Large intestine (tissue), 12 donors: ENCODE measurements at places on chromosomes 2 and 18.

- DNase-seq: no peak
- no peaks in the 10 kb centered on the region for H3K36me3 ChIP-seq
- no peak overlapping the region for H3K27ac ChIP-seq
- H3K4me3 ChIP-seq: no peak overlapping the region
- H3K27me3 ChIP-seq: no peaks in the 10 kb centered on the region
- peaks cover 23% of the 10 kb centered on the region for H3K4me1 ChIP-seq
Observed at GRCh38 chr2:134141598-134142340, 112.1 kb upstream of the MGAT5 start.

- peak; percentile 57 for DNase-seq
- H3K27ac ChIP-seq: peak overlapping the region; percentile 91
- no peaks in the 10 kb centered on the region for H3K27me3 ChIP-seq
- H3K36me3 ChIP-seq: no peaks in the 10 kb centered on the region
Observed at GRCh38 chr2:95392730-95393455, 9.6 kb upstream of the FAHD2A start.

DNA sequence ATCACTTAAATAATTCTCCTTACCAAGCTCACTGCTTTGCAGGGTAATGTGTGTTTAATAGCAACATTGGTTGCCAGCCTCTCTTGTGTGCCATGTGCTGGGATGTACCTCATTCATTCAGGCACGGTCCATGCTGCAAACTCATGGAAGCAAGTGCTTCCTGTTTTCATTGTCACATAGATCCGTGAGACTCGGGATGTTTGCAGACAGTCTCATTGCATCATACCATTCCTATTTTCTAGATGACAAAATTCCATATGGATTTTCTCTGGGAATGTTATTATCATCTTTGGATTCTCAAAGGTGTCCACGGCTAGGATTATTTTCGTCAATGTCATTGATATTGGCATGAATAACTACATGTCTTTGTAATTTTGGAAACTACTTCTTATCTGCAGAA lies 60.0 kb upstream of the HDAC4 start:
- H3K4me1 ChIP-seq: peaks cover 29% of the 10 kb centered on the region
- H3K36me3 ChIP-seq: no peaks in the 10 kb centered on the region
- H3K27me3 ChIP-seq: no peaks in the 10 kb centered on the region
- no peak overlapping the region for H3K27ac ChIP-seq

DNA sequence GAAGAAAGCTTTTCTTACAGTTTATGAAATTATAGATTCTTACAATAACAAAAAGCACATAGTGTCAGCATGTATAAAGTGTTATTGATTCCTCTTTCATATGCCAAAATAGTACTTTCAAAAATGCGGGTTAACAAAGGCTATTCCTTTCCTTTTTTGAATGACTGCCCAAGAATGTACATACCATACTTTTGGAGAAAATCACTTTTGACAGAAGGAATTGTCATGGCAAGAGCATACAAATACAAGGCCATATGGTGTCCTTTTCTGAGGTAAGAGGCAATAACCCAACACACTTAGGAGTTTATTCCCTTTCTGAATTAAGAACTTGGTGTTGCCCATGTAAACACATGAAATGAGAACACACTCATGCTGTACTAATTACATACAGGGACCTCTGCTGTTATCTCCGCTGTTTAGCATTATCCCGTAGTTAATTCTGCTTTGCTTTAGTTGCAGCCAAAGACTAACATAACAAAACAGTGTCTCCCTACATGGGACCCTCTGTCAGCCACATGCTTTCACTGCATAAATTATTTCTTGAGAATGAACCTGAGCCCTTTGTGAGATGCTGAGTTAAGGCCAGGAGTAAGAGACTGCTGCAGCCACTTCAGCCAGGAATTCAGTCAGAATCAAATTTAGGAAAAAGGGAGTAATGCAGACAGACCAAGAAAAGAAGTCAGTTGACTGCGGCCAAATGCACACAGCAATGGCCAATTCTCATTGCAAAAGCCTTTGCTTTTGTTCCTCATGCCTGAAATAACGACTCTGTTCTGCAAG lies 67.0 kb downstream of the CDH2 start:
- no peak overlapping the region for H3K4me3 ChIP-seq
- peaks cover 10% of the 10 kb centered on the region for H3K4me1 ChIP-seq
- H3K27ac ChIP-seq: no peak overlapping the region
- no peaks in the 10 kb centered on the region for H3K27me3 ChIP-seq
- no peak for DNase-seq

GRCh38 chr2:59196491-59196890 lies 955.4 kb upstream of the FANCL start:
- no peak for DNase-seq
- no peak overlapping the region for H3K4me3 ChIP-seq
- no peaks in the 10 kb centered on the region for H3K27me3 ChIP-seq
- H3K27ac ChIP-seq: no peak overlapping the region
- H3K4me1 ChIP-seq: no peaks in the 10 kb centered on the region
- H3K36me3 ChIP-seq: no peaks in the 10 kb centered on the region

DNA sequence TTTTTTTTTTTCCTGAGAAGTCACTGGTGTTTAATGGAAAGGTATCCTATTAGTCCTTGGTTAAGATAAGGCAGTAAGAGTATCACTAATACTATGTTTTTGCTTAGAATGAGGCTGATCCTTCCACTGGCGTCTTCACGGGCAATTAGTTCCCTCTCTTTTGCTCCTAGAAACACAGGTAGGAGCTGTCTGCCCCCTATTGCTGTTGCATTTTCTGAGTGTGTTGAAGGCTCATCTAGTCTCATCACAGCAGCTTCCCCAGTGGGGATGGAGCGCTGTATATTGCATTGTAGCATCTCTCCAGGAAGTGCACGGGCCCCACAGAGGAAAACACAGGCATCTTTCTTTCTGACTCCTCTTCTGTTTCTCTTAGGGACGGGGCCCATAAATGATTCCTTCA lies 145.0 kb downstream of the NAPG start:
- no peak for DNase-seq
- H3K36me3 ChIP-seq: peaks cover 12% of the 10 kb centered on the region

DNA sequence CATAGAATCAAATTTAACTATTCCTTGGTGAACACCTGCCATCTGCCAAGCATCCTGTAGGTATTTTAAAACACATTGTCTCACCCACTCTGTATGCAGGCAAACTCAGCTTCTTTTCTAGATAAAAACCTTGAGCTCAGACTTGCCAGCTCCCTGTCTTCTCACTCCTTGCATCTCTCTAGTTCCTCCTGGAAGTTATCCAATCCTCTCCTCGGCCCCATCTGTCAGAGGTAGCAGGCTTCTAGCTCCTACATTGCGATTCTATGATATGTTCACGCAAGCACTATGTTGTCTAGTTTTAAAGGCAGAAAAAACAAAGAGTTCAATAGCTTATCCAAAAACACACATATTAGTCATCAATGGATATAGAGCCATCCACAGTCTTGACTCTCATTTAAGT lies 67.0 kb upstream of the APCDD1 start:
- H3K4me1 ChIP-seq: no peaks in the 10 kb centered on the region
- no peak overlapping the region for H3K27ac ChIP-seq
- no peak overlapping the region for H3K4me3 ChIP-seq
- no peaks in the 10 kb centered on the region for H3K27me3 ChIP-seq
- DNase-seq: no peak

GRCh38 chr18:21741562-21742314 lies 1.1 kb downstream of the MIB1 start:
- no peaks in the 10 kb centered on the region for H3K27me3 ChIP-seq
- H3K36me3 ChIP-seq: no peaks in the 10 kb centered on the region
- H3K4me1 ChIP-seq: peaks cover 5% of the 10 kb centered on the region
- no peak for DNase-seq
